Tibial nerve (tissue), 4 donors: ENCODE measurements at places on chromosomes 2 and 18. TPM values are rescaled to one million over a fixed set of nuclear protein-coding genes. Genes with fewer than 3 reads are reported as not detected.

DNA sequence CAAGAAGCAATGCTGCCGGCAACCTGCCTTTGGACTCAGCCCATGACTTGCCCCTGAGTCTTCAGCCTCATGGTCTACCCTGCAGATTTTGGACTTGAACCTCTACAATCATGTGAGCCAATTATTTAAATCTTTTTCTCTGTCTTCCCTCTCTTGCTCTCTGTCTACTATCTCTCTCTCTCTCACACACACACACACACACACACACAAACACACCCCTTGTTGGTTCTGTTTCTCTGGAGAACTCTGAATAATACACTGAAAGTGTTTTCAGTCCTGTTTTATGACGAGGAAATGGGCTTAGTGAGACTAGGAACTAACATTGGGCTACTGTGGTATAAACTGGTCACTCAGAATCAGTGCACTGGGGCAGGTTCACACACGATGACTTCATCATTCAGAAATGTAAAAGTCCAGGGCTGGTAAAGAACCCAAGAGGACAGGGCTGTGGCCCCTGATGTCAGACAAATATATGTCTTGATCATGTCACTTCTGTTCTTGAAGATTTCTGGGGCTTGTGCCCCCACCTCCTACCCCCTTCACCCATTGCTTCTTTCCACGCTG is 266.1 kb upstream of the SIX2 start:
- no peak for DNase-seq
- H3K36me3 ChIP-seq: no peaks in the 10 kb centered on the region
- no peaks in the 10 kb centered on the region for H3K4me1 ChIP-seq
- H3K4me3 ChIP-seq: no peak overlapping the region

RNF125 gene
- 7.3 TPM for total RNA-seq

DNA sequence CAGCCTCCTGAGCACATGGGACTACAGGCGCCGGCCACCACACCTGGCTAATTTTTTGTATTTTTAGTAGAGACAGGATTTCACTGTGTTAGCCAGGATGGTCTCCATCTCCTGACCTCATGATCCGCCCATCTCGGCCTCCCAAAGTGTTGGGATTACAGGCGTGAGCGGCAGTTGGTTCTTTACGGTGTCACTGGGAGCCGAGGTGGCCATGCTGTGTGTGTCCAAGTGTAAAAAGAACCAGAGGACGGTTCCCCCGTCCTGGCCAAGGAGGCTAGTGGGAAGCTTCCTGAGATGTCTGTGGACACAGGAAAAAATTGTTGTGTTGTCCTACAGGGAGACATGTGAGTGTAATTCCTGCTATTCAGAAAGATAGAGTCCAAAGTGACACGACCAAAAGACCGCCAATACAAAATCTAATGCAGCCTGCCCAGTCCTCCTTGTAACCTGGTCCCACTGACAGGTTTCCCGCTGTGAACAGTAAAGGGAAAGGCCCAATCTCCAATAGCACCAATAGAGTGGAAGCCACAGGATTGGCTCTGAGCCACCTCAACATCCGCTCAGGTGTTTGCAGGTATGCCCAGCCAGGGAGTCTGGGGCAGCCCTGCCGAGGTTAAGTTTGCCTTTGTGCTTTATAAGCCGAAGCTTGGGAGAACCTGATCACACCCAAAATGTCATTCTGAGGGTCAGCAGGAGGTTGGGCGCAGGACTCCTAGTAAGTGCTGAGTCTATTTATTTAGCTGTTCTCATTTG is 40.6 kb downstream of the NCK2 start:
- H3K4me3 ChIP-seq: no peak overlapping the region
- no peak overlapping the region for H3K27ac ChIP-seq
- no peaks in the 10 kb centered on the region for H3K36me3 ChIP-seq
- no peak for DNase-seq

FOXI3 gene
- not detected for total RNA-seq
